HepG2 (cell line): ENCODE measurements at places on chromosomes 5 and 9. TPM values are rescaled to one million over a fixed set of nuclear protein-coding genes. Genes with fewer than 3 reads are reported as not detected.

DNA sequence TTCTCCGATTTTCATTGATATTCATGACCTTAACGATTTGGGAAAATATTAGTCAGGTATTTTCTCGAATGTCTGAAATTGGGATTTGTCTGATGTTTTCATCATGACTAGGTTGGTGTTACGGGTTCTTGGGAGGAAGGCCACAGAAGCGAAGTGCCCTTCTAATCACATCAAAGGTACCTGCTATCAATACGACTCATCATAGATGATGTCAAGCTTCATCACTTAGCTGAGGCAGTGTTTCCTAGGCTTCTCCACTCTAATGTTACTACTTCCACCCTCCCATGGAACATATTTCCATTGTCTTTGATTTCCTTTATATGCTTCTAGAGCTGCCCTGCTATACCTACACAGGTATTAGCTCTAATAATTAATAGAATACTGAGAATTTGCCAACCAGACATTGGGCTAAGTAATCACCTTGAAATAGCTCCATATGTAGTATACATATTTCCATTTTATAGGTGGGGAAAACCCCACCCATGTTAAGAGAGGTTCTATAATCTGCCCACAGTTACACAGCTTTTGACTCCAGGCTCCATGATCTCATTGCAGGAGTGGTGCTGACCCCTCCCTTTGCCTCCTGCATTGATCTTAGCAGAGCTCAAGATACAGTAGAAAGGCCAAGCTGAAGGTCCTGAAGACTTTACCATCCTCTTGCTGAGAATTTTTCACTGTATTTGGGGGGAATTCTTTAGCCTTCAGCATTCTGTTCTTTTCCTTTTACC lies 238.6 kb upstream of the ADAMTSL1 start:
- no peaks in the 10 kb centered on the region for H3K36me3 ChIP-seq
- no peak for DNase-seq
- no peaks in the 10 kb centered on the region for H3K27me3 ChIP-seq

DNA sequence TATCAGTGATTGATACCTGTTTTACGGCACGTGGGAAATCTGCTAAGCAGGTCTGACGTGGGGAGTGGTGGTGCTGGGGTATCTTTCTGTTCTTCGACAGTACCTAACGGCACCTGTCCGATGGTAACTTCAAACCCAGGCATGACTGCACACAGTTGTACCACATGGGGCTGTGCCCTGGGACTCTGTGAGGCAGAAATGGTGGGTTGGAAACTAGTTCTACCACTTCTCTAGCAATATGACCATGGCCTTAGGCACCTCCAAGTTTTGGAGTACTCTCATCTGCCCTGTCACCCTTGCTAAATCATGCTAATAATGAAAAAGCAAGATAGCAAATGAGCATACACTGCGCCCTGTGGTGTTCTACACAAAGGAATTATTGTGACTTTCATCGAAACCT lies 30.9 kb downstream of the EPB41L4B start:
- peaks cover 13% of the 10 kb centered on the region for H3K4me1 ChIP-seq
- no peak overlapping the region for H3K27ac ChIP-seq
- no peak overlapping the region for H3K4me3 ChIP-seq
- DNase-seq: no peak
- H3K27me3 ChIP-seq: no peaks in the 10 kb centered on the region

DNA sequence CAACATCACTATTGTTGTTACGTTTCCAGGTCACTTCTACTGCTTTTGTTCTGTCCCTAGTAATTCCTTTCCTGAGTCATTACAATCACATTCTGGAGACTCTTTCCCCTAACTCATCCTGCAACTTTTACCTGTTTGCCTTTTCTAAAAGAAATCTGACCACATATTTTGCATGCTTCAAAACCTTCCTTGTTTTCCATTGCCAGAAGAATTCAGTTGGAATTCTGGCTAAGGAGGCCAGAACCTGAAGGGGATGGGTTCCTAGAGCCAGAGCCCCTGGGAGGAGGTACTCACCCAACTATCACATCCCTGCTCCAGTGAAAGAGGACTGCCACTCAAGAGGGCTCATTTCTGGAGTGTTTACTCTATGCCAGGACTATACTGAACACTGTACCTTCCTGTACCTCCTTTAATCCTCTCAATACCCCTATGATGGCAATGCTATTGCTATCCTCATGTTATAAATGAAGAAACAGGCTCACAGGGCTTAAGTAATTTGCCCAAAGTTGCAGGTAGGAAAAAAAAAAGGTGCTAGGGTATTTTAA lies 42.8 kb upstream of the MAST4 start:
- no peaks in the 10 kb centered on the region for H3K27me3 ChIP-seq
- no peaks in the 10 kb centered on the region for H3K36me3 ChIP-seq
- H3K4me3 ChIP-seq: no peak overlapping the region
- no peaks in the 10 kb centered on the region for H3K4me1 ChIP-seq

DNA sequence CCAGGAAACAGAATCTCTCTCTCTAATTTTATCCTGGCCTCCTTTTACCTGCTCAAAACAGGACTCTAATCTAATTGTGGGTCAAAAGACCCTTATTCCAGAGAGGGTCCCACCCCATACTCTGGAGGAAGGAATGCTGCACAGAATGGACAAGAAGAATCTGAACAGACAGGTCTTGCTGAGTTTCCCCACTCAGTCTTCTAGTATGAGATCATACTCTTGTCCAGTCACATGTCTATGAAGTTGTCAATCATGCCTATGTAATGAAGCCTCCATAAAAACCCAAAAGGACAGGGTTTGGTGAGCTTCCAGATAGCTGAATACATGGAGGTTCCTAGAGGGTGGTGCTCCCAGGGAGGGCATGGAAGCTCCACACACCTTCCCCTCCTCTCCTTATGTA lies 123.9 kb upstream of the FER start:
- peaks cover 4% of the 10 kb centered on the region; the same call in 1 of the 2 replicates for H3K4me1 ChIP-seq
- no peaks in the 10 kb centered on the region for H3K36me3 ChIP-seq
- no peak overlapping the region for H3K27ac ChIP-seq
- no peaks in the 10 kb centered on the region for H3K27me3 ChIP-seq
- no peak overlapping the region for H3K4me3 ChIP-seq

DNA sequence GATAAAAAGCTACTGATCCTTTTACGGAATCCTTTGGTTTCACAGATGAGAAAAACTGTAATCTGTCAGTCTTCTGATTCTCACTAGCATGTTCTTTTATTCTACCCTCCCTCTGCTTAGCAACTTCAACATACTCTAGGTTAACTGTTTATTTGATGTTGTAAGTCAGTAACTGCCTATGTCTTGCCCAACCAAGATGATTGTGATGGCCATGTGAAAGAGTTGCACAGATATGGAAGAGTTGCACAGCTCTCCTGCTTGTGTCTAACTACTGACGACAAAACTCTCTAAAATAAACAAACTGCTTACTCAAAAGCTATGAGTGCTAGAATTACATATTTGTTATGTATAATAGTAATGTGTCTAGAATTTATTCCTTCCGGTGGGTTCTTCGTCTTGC lies 227.3 kb upstream of the DAB2 start:
- no peak for DNase-seq
- H3K4me1 ChIP-seq: no peaks in the 10 kb centered on the region
- H3K27me3 ChIP-seq: no peaks in the 10 kb centered on the region
- no peak overlapping the region for H3K27ac ChIP-seq
- no peaks in the 10 kb centered on the region for H3K36me3 ChIP-seq

DNA sequence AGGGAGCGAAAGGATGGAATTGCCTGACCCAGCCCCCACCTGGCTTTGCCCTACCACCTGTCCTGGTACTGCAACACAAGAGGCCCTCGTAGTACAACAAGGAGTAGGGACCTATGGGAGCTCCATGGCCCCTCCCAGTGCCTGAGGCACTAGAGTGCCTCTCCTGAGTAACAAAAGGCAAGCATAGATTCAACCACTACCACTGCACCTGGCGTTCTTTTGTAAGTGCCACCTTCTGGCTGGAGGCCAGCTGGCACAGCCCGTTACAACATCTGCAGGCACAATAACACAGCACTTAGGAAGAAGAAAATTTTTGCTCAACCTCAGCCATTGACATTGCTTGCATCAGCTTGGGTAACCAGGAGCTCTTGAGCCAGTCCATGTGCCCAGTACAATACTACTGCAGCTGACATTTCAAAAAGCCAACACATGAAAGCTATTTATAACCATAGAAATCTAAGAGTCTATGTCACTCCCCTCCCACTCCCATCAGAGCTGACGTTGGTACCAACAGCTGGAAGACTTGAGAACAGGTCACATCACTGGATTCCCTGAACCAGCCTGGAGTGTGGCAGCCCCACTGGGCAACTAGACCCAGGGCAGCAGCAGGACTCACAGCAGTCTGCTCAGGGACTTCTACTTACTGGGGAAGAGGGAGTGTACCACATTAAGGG lies 17.7 kb upstream of the FAM174A start:
- no peak overlapping the region for H3K27ac ChIP-seq
- no peaks in the 10 kb centered on the region for H3K36me3 ChIP-seq
- no peaks in the 10 kb centered on the region for H3K4me1 ChIP-seq
- no peak overlapping the region for H3K4me3 ChIP-seq
- no peaks in the 10 kb centered on the region for H3K27me3 ChIP-seq
- no peak for DNase-seq

DNA sequence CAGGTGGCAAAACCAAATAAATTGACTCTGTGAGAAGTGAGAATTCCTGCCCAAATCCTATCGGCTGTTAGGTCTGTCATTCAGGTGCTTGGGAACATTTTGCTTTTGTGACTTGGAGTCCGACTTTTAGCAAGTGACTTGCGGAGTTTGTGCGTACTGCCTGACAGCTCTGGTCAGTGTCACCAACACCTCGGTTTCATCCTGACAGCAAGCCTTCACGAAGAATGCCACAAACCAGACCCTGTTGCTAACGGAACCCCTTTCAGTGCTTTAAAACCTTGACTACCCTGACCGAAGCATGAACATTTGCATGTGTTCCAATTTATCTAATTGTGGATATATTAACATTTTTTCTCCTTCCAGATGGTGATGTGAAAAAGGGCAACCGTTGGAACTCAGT lies 26.5 kb downstream of the LIX1 start:
- H3K4me1 ChIP-seq: peaks cover 17% of the 10 kb centered on the region
- DNase-seq: no peak
- H3K27ac ChIP-seq: no peak overlapping the region

GRCh38 chr5:55226027-55226933 lies 835 bp downstream of the MCIDAS start:
- no peaks in the 10 kb centered on the region for H3K36me3 ChIP-seq
- peaks cover 60% of the 10 kb centered on the region for H3K27me3 ChIP-seq
- H3K4me3 ChIP-seq: peak overlapping the region; percentile 74; the same call in 1 of the 2 replicates
- H3K4me1 ChIP-seq: peaks cover 4% of the 10 kb centered on the region; the same call in 1 of the 2 replicates
- DNase-seq: peak; percentile 38

DNA sequence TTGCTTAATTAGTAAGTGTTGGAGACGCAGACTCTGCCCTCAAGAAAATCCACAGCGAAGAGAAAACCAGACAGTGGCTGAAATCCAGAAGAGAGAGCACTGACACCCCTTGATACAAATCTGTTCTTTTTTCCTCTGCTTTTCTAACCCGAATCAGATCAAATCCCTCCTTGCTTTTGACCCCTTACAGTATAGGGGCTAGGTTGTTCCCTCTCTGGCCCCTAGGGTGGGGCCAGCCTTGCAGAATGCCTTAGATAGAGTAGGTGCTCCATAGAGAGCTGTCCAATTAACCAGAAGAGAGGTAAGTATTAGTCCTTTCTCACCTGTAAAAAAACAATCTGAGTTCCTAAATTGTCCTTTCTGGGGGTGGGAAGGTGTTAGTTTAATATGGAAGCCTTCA lies 10.1 kb downstream of the C1QTNF2 start:
- no peak for DNase-seq
- H3K27ac ChIP-seq: no peak overlapping the region
- no peaks in the 10 kb centered on the region for H3K36me3 ChIP-seq
- no peaks in the 10 kb centered on the region for H3K4me1 ChIP-seq
- no peak overlapping the region for H3K4me3 ChIP-seq
- H3K27me3 ChIP-seq: no peaks in the 10 kb centered on the region; the same call in none of the 2 replicates

SCGB3A1 gene
- 0.17 TPM in 1 of 2 replicates, not detected in the other for polyA plus RNA-seq

MRPL22 gene
- 55.1 and 66.8 TPM in 2 replicates for polyA plus RNA-seq
